ENCODE measurements at places on chromosomes 7 and 10.

DNA sequence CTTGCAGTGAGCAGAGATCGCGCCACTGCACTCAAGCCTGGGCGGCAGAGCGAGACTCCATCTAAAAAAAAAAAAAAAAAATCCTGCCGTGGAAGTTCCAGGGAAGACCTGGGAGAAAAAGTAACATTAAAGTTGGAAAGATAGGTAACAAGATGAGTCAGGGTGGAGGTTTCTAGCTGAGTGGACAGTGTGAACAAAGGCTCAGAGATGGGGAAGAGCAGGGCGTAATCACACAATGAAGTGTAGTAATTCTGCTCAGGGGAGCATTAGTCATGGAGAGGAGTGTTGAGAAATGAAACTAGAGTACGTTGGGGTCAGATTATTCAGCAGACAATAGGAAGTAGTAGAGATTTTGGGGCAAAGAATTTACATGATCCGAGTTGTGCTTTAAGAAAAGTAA lies 21.6 kb upstream of the WASL start:
- DNase-seq = no peak

DNA sequence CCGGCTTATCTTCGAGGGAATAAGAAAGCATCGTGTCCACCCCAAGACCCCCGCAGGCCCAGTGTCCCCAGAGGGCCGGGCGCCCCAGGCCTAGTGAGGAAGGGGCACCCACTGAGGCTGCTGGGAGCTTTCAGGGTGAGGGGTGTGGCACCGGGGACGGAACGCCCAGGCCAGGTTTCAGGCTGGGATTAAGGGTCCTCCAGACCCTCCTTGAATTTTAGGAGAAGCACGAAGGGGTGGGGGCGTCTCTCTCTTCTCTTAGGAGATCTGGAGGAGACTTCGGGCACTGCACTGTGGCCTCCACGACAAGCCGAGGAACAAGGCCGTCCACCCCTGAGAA lies 96.8 kb downstream of the PDGFA start:
- DNase-seq = no peak

- no peak for DNase-seq
These were observed 6.5 kb upstream of the CPED1 start for GRCh38 chr7:120981888-120982615.

DNA sequence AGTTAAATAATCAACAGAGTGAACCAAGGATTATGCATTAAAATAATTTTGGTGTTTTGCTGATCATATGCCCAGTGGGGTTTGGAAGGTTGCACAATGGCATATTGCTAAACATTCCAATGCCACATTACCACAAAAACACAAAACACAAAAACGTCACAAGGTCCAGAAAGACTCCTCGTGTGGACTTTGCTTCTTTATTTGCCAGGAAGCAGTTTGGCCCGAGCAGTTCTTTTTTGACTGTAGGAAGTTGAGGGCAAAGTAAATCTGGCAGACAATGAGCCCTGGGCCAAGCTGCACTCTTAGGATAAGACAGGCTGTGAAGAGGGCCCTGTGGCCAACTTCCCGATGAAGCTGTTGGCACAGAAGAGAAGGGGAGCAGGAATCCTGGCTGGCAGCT lies 39.2 kb upstream of the SLC35B4 start:
- no peak for DNase-seq

DNA sequence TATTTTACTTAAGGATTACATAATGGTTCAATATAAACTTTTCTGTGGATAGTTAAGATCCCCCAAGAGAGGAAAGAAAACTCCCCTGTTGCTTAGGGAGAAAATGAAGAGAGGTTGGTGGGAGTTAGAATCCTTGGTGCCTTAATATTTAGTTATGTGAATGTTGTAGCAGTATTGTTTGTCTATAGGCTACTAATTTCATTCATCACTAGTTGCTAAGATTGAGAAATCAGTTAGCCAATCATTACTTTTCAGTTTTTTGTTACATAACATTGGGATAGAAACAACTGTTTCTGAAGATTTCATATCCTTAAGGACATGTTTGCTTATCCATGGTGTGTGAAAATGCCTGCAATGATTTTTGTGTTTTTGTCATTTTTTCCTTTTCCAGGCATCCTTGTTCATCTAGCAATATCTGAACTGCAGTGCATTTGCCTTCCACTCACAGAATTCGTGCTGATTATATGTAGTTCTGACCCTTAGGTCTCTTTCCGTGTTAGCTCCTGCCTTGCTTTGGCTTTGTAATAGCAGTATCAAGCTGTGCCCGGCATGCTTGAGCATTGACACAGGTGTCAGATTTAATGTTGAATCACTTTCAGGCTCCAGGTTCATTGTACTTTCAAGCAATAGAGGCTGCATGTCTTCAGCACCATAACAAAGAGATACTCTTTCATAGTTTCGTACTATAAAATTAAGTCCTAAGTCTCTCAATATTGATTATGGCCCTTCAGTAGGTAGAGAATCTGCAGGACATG lies 85.0 kb downstream of the PODXL start:
- no peak for DNase-seq

- DNase-seq = no peak
These were observed 4.6 kb downstream of the TRAPPC14 start for GRCh38 chr7:100153708-100154535.

DNA sequence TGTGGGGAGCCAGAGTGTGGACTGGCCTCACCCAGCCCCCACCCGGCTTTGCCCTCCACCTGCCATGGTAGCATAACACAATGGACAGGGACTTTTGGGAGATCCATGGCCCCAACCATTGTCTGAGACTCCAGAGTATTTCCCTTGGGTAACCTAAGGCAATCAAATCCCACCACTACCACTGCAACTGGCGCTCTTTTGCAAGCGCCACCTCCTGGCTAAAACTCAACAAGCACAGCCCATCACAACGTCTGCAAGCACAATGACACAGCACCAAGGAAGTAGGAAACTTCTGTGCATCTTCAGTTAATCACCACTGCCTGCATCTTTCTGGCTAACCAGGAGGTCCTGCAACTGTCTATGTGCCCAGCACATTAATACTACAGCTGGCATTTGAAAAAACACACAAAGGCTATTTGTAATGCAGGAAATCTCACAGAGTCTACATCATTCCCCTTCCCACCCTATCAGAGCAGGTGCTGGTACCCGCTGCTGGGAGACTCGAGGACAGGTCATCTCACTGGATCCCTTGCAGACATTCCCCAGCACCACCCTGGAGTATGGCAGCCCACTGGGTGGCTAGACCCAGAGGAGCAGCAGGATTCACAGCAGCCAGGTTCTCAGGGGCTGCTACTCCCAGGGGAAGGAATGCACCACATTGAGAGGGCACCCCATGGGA lies 27.7 kb downstream of the ANKRD26 start:
- DNase-seq = no peak

- no peak for DNase-seq
These were observed 19.6 kb upstream of the CNTNAP2 start for GRCh38 chr7:146096994-146097393.

GRCh38 chr10:51422311-51423120 lies 276.9 kb downstream of the CSTF2T start:
- DNase-seq = peak; percentile 18

All from retinal pigment epithelial cell (primary cell).